Mesenteric fat pad (tissue), 1 donor: ENCODE measurements at places on chromosomes 11 and 22. TPM values are rescaled to one million over a fixed set of nuclear protein-coding genes. Genes with fewer than 3 reads are reported as not detected.

DNA sequence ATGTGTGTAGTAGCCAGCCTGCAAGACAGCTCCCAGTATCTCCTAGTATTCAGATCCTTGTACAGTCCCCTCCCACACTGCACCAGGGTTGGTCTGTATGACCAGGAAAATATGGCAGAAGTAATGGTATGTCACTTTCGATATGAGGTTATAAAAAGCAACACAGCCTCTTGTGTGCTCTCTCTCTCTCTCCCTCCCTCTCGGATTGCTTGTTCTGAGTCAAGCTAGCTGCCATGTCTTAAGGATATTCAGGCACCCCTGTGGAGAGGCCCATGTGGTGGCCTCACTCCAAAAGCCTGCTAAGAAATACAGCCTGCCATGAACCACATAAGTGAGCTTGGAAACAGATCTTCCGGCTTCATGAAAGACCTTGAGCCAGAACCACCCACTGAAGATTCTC, 25.4 kb downstream of the FXYD6 start:
- DNase-seq: peak; percentile 16

DNA sequence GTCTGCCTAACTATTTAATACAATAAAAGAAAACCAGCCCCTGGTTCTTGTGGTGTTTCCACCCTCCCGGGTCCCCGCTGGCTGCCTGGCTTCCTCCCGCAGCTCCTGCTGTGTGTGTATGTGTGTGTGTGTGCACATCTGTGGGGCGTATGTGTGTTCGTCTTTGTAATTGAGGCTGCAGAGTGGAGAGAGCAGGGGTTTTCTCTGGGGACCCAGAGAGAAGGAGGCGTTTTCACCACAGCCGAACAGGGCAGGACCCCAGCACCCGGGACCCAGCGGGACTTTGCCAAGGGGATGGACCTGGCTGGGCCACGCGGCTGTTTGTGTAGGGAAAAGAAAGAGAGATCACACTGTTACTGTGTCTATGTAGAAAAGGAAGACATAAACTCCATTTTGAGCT, 42.7 kb downstream of the IGLL1 start:
- peak; percentile 67 for DNase-seq

GRCh38 chr11:20707876-20708275, 38.5 kb downstream of the NELL1 start:
- DNase-seq: no peak

DNA sequence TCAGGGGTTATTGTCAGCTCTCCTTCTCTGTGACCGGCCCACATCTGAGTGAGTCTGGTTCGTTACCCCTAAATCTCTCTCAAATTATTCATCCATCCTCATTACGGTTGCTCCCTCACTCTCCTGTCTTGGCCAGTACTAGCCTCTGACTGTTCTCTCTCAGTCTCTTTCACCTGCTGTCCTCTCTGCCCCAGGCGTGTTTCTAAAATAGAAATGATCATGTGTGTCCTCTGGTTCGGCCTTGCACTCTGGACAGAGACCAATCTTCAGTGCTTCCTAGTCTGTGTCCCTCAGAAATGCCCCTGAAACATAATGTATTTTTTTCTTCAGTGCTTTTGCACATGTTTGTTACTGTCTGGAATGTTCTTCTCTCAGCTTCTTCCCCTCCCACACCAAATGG, 4.9 kb downstream of the PSMD13 start:
- DNase-seq: no peak

DNA sequence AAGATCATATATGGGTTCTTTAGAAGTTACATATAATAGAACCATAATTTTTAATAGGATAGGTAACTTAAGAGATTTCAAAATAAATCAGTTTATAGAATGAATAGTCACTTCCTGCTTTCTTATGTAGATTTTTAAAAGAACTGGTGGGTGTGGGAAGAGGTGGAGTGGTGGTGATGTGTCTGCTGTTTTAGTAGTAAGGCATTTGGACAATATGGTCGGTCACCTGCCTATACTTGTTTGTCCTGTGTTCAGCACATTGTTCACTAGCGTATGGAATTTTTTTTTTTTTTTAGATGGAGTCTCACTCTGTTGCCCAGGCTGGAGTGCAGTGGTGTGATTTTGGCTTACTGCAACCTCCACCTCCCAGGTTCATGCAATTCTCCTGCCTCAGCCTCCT, 39.3 kb downstream of the CCDC81 start:
- no peak for DNase-seq

DNA sequence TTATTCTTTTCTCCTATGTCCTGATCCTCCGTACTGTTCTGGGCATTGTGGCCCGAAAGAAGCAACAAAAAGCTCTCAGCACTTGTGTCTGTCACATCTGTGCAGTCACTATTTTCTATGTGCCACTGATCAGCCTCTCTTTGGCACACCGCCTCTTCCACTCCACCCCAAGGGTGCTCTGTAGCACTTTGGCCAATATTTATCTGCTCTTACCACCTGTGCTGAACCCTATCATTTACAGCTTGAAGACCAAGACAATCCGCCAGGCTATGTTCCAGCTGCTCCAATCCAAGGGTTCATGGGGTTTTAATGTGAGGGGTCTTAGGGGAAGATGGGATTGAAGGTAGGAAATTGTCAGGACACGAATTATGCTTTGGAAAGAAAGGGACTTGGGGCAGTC, 843 bp downstream of the OR51T1 start:
- no peak for DNase-seq

Gene KCNJ1
- total RNA-seq: not detected
